ENCODE measurements at places on chromosomes 4 and X.
A peak's percentile ranks its signal among the peaks of the same experiment; 100 is the strongest.

DNA sequence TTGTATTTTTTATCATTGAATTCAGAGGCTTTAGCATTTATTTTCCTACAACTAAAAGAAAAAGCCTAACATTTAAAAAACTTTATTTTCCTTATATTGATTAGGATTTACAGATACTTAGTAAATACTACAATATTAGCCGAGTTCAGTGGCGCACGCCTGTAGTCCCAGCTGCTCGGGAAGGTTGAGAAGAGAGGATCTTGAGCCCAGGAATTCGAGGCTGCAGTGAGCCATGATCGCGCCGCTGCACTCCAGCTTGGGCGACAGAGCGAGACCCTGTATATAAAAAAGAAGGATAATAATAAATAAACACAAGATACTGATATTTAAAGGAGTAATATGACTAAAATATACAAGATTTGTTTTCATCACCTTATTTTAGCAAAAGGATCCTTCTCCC, 681 bp upstream of the UPF3B start:
- DNase-seq = no peak

GRCh38 chr4:45741897-45742296, 382.0 kb downstream of the GABRG1 start:
- no peak for DNase-seq

DNA sequence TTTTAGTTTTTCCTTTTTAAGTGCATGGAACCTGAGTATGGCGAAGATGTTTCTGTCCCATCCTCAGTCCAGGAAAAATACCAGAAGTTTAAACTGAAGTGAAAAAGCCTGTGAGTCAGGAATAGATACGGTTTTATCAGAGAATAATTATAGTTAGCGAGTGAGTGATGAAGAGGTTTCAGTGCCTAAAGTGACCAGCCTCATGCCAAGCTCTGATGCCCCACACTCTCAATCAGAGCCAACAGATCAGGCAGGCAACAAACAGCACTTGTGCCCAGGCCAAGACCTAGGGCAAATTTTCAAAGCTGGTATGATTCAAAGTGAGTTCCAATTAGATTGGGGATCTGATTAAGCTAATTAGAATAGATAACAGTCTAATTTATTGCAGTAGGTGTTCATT, 212.8 kb upstream of the NRK start:
- no peak for DNase-seq

- DNase-seq = no peak
Measured at GRCh38 chrX:153681175-153681574, 6.6 kb upstream of the SLC6A8 start.

- DNase-seq = peak; percentile 11
Measured at GRCh38 chr4:84578540-84579402, 4.2 kb upstream of the CDS1 start.

- no peak for DNase-seq
Measured at GRCh38 chr4:56261027-56261426, 126.3 kb downstream of the AASDH start.

DNA sequence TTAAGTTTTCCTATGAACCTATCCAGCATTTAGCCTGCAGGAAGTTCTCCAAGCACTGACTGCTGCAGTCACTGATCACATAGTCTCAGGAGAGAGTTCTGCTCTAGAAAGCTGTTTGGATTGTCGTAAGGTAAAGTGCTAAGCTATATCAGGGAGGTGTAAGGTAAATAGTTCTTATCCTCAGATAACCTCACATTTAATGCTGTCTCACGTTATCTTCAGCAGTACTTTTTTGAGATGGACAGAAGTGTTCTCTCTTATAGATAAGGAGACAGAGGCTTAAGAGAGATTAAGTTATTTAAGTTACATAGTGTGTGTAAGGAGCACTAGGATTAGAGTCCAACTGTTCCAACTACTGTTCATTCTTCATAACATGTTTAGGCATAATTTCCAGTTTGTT, 77.9 kb downstream of the STIM2 start:
- DNase-seq = no peak

- no peak for DNase-seq
Measured at GRCh38 chrX:3651277-3651676, 62.2 kb downstream of the PRKX start.

DNA sequence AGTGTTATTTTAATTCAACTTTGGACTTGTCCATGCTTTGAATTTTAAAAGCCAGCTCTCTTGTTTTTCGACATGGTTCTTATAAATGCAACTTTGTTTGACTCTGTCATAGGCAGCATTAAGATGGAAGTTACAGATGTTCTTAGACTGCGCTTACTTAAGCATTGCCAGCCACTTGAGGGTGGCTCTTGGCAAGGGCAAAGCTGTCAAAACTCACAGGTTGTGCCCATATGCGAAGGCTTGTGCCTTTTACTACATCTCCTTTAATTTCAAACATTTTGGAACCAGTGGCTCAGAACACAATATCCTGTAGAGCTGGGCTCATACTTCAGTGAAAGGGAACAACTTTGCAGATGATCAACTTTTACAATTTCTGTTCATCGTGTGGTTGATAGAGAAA, 135.5 kb downstream of the TRAM1L1 start:
- no peak for DNase-seq

DNA sequence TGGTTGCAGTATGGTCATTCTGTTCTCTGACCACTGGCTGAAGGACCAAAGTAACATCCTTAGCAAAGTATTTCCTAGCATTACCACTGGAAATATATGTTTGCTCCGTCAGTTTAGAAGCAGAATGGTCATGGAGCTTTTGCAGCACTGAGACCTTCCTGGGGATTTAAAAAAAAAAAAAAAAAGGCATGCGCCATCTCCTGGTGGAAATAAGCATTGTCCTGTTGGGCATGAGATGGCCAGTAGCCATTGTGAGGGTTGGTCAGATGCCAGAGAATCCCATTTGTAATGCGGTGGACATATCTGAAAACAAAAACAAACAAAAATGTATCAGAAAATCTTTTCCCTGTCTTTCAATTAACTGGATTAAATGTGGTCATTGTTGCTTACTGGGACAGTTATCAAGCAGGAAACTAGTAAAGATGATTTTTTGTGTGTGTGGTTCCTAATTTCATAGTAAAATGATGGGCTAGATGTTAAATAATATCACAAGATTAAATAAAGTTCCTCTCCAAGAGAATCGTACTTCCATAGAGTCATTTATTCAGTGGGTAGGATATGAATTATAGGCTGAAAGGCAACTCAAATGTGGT, 139.6 kb downstream of the SOWAHB start:
- peak; percentile 86 for DNase-seq

- DNase-seq = peak; percentile 10
Measured at GRCh38 chrX:15143050-15143824, 126.6 kb downstream of the ASB9 start.

GRCh38 chr4:126627255-126627654, 1005.5 kb upstream of the INTU start:
- no peak for DNase-seq

GRCh38 chr4:101647710-101648034, 142.9 kb upstream of the BANK1 start:
- DNase-seq = no peak

- DNase-seq = no peak
Measured at GRCh38 chr4:159273141-159273438, 170.2 kb downstream of the RAPGEF2 start.

DNA sequence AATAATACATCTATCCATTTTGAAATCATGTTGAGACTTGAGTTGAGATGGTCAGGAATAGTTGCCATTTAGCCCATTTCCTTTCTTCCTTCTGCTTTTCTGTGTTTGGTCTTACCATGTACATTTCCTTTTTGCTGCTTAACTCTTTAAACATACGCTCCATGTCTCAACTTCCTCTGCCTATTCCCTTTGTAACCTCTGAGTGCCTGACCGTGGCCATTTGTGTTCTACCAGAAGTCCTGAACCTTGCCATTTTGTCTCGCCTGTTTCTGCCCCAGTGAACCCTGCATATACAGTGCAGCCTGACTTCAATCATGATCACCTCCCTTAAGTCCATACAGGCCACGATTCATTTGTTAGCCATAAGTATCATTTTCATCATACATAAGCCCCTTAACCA, 169.0 kb downstream of the RAPGEF2 start:
- DNase-seq = no peak

DNA sequence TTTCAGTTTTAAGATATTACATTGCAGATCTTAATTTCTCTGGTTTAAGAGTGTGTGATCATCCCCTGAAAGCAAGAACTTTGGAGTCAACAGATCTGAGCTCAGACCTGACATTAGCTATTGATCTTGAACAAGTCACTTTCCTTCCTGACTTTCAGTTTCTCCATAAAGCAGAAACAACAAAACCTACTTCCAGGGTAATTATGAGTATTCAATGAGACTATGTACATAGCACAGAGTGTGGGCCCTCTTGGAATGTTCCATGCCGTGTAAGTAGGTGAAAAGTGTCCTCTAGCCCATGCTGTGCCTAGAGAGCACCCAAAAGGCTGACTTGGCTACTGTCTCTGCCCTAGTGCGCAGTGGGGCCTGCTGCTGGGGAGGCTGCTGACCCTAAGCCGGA, 188.0 kb upstream of the RPL34 start:
- DNase-seq = no peak

GRCh38 chrX:153516073-153516472, 1.4 kb upstream of the ATP2B3 start:
- no peak for DNase-seq

GRCh38 chr4:182939680-182940079, 22.5 kb upstream of the DCTD start:
- DNase-seq = no peak

GRCh38 chr4:122873821-122874593, 47.4 kb downstream of the FGF2 start:
- DNase-seq = no peak

DNA sequence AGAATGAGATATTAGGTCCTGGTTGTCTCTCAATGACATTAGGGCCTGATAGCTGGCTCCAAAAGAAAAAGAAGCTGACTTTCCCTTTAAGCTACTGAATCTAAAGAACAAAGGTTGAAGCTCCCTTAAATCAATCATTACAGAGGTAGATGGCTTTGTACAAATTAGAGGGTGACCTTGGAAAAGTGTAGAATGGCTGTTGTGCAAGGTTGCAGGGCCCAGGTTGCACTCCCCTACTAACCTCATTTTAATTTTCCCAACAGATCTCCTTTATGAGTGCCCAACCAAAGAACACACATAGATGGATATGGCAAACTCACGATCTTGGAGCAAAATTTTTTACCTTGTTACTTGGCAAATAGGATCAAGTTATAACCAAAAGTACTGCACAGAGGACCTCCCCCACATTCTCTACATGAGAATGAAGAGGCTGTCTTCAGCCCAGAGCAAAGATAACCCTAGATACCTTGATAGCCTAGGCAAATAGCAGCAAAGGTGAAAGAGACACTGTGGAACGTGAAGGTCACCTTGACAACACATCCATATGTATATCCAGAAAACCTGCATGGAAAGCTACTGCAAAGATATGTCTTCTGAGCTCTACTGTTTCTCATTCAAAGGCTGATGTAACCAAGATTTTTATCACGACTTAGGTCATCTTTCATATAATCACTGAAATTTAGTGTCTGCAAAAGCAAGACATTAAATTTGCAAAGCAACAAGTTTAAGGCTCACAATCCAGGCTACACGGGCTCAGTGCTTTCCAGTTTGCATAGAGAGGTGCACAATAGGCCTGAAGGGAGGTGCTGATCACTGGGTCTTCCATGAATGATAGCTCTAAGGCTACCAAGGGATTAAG, 23.0 kb downstream of the KLB start:
- no peak for DNase-seq

GRCh38 chr4:53478671-53479456, 101.4 kb downstream of the FIP1L1 start:
- peak; percentile 65 for DNase-seq

DNA sequence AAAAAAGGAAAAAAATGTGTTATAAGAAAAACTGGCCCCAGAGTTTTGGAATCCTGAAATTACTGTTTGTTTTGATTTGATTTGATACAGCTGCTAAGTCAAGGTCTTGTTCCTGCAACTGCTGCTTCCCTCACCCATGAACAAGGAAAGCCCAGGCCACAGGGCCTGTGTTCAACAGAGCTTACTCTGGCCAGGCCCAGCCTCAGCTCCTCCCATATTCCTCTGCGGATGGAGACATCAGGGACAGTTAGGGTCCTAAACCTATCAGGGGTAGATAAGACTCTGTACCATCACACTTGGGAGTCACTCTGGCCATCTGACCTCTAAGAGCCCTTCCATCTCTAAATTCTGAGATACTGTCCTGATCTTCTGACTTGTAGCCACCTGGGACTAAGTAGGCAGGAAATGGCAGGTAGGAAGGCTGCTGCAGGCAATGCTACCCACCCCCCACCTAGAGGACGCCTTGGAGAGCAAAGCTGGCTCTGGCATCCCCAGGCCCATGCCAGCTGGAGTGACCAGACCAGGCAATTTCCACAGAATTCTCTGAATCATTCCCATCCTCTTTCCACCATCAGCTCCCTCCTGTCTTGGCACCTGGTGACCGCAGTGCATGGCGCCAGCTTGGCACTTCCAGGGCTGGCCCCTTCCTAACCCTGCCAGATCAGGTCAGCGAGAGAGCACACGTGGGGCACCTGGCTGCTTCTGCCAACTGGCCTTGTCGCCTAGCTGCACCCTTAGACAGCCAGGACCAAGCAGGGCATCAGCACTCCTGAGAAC, 58.0 kb upstream of the TMEM33 start:
- DNase-seq = no peak

- no peak for DNase-seq
Measured at GRCh38 chr4:24805566-24805965, 10.2 kb downstream of the SOD3 start.

DNA sequence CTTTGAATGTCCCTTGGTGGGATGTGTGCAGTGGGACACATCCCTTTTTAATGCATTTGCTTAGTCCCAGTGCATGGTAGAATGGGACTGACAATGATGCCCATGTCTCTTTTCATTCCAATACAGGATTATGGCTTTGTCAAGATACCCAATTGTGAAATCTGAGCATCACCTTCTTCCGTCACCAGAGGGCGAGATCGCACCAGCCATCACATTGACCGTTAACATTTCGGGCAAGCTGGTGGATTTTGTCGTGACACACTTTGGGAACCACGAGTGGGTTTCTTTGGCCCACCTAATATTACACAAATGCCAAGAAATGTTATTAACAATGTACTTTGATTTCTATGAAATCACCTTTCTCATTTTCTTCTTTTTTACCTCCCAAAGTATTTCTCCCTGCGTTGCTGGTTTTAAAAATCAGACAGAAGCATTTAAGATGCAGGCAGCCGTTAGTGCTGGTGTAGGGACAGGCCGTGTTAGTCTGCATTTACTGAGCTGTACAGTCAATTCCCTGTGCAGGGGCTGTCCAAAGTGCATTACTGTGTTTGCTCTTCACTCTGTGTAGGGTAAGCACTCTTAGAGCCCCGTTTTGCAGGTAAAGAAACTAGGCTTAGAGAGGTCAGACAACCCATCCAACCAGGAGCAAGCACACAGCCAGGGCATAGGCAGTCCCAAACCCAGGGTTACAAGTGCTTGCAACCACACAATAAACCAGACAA, 46.5 kb downstream of the CWH43 start:
- DNase-seq = no peak

DNA sequence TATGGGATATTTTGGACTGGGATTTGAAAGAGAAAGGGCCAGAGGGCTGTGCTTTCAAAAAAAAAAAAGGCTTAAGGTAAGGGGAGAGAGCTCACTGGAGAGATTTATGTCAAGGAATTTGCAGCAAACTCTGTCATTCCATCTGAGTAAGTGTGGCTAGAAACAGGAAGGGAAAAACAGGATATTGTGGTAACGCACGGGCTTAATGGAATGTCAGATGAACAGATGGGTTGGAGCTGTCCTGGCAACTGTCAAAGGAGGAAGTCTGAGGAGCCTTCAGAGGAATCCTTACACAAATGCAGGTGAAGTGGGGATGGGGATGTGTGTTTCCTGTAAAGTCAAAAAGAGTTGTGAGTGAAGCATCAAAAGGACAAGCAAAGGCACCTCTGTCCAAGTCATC, 15.1 kb upstream of the NKX3-2 start:
- DNase-seq = peak; percentile 89

GRCh38 chr4:44326741-44327140, 121.9 kb downstream of the KCTD8 start:
- no peak for DNase-seq

Data from HFF-Myc (cell line).